ENCODE measurements at places on chromosomes 5 and 9.
A peak's percentile ranks its signal among the peaks of the same experiment; 100 is the strongest.

DNA sequence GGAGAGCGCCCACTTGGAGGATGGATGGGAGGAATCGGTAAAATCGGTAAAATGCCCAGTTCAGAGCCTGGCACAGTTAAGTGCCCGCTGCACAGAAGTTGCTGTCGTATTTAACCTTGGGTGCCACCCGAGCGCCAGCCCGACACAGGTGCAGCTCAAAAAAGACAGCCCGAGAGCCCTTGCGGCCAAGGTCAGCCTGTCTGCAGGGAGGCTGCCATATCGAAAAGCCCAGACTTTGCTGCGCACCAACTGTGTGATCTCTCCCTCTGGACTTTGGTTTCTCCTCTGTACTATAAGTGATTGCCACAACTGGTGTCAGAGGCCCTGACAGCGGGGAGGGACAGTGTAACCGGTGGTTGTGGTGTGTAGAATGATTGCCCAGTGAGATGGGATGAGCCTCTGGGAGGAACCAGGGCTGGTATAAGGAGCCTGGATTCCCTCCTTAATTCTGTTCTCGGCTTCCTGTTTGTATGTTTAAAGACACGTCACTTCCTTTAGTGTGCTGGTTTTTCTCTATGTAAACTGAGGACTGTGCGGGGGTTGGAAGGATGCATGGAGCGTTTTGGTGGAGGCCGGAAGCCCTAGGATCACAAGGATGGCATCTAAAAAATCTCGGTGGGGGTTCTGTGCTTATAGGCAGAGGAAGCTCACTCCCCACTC, 792 bp downstream of the NTMT1 start:
- DNase-seq: peak; percentile 93

DNA sequence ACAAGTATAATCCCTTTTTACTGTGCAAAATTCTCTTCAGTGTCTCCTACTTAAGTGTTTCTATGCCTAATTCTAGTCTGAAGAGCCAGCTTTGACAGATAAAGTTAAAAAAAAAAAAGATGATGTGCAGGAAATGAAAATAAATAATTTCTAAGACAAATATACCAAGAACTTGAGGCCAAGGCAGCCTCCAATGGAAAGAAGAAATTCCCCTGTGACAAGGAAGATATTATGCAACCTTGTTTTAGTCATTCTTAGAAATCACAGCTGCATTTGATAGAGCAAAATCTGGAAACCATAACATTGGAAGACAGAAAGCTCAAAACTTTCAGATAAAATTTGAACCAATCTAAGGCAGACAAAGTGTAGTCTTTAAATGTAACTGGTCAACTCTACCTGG, 375.9 kb upstream of the TLE4 start:
- DNase-seq: peak; percentile 91

GRCh38 chr5:77970891-77971290, 194.8 kb upstream of the TBCA start:
- no peak for DNase-seq

DNA sequence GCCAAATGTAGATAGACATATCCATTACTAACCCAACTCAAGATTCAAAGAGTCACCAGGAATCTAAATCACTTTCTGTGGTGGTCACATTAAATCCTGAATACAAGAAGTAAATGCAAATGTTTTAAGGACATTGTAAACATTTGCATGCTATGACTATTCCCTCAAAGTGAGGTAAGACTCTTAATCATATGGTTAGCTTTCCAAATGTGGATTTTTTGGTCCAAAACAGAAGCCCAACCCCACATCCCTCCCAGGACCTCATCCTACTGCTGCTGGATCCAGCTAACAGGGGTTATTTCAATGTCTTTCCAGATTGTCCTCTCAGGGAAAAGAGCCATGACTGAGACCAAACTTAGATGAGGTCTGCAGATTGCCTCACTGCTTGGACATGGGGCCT, 228.1 kb upstream of the PANK3 start:
- peak; percentile 47 for DNase-seq

- DNase-seq: no peak
Measured at GRCh38 chr5:174188295-174188694, 142.8 kb downstream of the NSG2 start.

GRCh38 chr5:66002415-66002814, 76.0 kb downstream of the ERBIN start:
- DNase-seq: no peak

GRCh38 chr9:1101846-1102641, 51.9 kb downstream of the DMRT2 start:
- no peak for DNase-seq

DNA sequence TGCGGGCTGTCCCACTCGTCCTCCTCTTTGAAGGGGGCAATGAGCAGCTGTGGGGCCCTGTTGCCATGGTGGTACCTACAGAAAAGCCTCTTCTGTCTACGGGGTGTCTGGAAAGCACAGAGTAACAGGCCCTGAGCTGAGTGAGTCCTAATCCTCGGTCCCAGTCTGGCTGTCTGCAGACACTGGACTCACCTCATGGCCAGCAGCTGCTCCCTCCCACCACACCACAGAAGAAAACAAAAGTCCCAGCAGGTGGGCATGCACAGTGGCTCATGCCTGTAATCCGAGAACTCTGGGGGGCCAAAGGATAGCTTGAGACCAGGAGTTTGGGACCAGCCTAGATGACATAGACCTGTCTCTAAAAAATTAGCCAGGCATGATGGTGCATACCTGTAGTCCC, 19.9 kb downstream of the P4HA2 start:
- no peak for DNase-seq

DNA sequence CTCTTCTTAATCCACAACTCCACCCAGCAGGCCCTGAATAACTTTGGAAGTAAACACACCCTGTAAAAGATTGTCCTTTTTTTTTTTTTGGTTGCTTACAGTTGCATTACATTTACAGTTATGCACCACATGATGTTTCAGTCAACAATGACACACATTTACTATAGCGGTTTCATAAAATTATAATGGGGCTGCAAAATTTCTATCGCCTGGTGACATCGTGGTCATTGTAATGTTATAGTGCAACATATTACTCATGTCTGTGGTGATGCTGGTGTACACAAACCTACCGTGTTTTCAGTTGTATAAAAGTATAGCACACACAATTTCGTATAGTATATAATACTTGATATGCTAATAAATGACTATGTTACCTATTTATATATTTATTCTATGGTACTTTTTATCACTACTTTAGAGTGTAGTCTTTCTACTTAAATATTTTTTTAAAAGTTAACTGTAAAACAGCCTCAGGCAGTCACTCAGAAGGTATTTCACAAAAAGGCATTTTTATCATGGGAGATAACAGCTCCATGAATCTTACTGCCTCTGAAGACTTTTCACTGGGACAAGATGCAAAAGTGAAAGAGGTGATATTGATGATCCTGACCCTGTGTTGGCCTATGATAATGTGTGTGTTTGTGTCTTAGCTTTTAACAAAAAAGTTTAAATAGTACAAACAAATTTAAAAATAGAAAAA, 695.4 kb upstream of the CDH18 start:
- no peak for DNase-seq

GRCh38 chr9:133892193-133892920, 99.8 kb downstream of the VAV2 start:
- DNase-seq: no peak

GRCh38 chr5:14250748-14251701, 107.9 kb downstream of the TRIO start:
- no peak for DNase-seq

DNA sequence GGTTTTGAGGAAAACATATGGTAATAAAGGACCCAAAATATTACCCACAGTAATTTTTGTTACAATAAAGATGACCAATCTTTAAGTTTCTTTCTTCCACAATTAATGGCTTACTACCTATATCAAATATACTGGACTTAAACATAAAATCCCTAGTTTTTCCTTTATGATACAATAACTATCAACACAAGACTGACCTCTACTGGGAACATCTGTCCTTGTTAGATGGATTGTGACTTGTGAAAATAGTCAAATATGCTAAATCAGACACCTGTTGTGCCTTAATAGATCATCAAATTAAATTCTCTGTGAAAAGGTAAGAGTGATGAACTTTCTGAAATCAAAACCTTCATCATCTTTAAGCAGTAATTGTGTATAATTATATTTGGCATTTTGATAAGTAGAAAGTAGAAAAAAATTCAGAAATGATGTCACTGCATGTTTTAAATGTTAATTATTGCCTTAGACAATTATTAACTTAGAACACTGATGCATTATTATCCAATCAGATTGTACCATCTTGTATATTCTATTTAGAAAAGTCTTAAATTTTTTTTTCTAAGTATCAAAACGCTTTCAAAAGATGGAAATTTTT, 113.6 kb downstream of the DEPDC1B start:
- peak; percentile 39 for DNase-seq

GRCh38 chr5:67202828-67203227, 6.2 kb upstream of the CD180 start:
- no peak for DNase-seq

- DNase-seq: no peak
Measured at GRCh38 chr9:104725014-104725413, 22.5 kb upstream of the NIPSNAP3A start.

GRCh38 chr5:177966839-177967166, 29.2 kb downstream of the PROP1 start:
- no peak for DNase-seq

DNA sequence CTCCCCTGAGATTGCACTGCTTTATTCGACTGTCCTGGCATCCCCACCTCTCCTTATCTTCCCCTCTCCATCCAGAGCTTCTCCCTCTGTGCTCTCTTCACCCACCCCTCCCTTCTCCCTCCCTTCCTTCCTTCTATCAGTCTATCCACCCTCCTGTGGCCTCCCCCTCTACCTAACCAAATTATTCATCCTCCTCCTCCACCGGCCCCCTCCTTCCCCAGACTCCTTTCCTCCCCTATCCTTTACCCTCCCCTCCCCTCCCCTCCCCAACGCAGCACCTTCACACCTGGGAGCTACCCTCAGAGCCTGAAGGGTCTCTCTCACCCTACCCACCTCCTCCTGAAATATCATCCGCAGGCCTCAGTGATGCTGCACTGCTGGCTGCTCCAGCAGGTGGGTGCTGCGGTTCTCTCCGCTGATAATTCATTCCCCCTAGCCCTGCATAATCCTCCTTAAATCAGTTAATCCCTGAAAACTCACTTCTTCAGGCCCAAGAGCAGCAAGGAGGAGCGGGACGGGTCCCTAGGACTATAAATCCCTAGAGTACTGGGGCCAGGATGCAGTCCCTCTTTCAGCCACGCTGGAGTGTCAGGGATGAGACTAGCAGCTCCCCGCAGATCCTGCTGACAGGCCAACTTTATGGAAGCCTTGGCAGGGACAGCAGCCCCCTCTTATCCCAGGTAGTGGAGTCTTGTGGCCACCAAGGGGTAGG, 97.8 kb downstream of the PCDH1 start:
- DNase-seq: no peak

DNA sequence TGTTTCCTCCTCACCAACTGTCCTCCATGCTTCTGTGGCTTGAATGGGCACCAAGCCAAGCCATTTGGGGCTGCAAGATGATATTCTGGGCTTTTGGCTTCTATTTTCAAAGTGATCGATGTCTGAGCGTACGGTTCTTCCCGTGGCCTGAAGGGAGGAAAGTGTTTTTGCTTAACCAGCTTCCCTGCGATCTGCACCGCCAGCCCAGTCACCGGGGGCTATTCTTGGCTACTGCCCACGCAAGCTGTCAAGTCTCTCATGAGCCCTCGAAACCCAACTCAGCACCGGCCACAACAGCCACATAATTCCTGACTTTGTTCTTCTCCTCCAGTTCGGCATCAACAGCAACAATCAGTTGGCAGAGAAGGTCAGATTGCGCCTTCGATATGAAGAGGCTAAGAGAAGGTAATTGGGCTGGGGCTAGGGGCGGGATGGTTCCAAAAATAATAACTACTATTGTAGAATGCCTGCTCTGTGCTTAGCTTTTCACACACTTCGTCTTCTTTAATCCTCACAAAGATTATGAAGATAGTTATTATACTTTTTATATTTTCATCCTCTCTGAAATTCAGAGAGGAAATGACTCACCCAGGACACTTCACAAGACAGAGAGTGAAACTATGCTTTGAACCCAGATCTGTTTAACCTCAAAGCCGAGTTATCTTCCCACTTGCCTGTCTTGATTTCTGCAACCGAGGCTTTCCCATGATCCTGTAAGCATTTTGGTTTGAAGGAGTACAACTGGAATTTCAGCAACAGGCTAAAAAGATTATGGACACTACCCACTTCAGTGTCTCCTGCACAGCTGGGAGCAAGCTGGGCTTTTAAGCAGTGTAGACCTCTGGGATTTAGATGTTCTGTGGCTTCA, 76.4 kb upstream of the RARS1 start:
- peak; percentile 81 for DNase-seq

DNA sequence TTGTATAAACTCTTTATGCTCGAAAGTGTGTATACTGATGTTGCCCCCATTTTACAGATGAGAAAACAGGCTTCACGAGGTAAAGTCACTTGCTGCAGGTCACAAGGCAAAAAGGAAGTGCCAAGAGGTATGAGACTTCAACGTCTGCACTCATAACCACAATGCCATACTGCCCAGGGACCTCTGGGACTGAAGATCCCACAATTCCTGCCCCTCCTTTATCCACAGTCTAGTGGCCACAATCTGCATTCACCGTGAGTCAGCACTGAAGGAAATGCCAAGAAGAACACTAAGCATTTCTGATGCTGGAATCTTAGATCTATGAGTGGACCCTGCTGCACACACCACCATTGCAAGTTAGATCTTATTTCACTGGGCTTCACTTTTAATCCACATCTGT, 37.3 kb downstream of the MED27 start:
- peak; percentile 98 for DNase-seq

DNA sequence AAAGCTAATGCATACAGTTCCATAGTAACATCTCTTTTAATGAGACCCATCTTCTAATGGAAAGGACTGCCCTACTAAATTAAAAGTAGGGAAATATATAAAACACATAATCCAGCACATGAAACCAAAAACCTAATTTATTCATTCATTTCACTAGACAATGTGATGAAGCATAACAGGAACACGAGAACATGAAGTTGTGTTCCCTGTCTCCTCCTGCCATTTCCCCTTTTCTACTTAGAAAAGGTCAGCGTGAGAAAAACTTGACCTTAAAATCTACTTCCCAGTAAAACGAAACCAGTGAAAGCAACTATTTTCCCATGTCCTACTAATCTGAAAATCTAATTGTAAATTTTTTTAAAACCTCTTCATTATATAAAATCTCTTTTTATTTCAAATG, 847.5 kb downstream of the TLE1 start:
- DNase-seq: no peak

GRCh38 chr9:95433096-95433819, 83.5 kb downstream of the PTCH1 start:
- no peak for DNase-seq

All from fibroblast of skin of abdomen (primary cell).